Aorta (tissue), 5 donors: ENCODE measurements at places on chromosomes 2 and 18. TPM values are rescaled to one million over a fixed set of nuclear protein-coding genes. Genes with fewer than 3 reads are reported as not detected.
A peak's percentile ranks its signal among the peaks of the same experiment; 100 is the strongest.

- H3K36me3 ChIP-seq, result no peaks in the 10 kb centered on the region
- no peak overlapping the region for H3K4me3 ChIP-seq
- H3K27ac ChIP-seq, result no peak overlapping the region
- H3K27me3 ChIP-seq, result no peaks in the 10 kb centered on the region
These were observed 20.0 kb downstream of the KCNF1 start for GRCh38 chr2:10931710-10932255.

- H3K27ac ChIP-seq, result peak within 1 kb of the TSS; percentile 70
- H3K36me3 ChIP-seq, result no peaks in the 10 kb centered on the region
- H3K27me3 ChIP-seq, result no peaks in the 10 kb centered on the region
- H3K4me1 ChIP-seq, result no peaks in the 10 kb centered on the region
- peak within 1 kb of the TSS; percentile 81 for H3K4me3 ChIP-seq
These were observed at the start of gene MAP2 for GRCh38 chr2:209423562-209424198. Gene MAP2 (plus strand): TSS chr2:209424047. CDS start chr2:209653171, 229,124 bp downstream.

- no peaks in the 10 kb centered on the region for H3K36me3 ChIP-seq
- no peak overlapping the region for H3K27ac ChIP-seq
- no peaks in the 10 kb centered on the region for H3K4me1 ChIP-seq
- H3K27me3 ChIP-seq, result no peaks in the 10 kb centered on the region
- no peak for DNase-seq
- no peak overlapping the region for H3K4me3 ChIP-seq
These were observed 18.4 kb upstream of the PIK3C3 start for GRCh38 chr18:41936471-41937134.

- H3K27ac ChIP-seq, result peak overlapping the region; percentile 78
- peaks cover 6% of the 10 kb centered on the region for H3K4me1 ChIP-seq
- H3K36me3 ChIP-seq, result no peaks in the 10 kb centered on the region
- no peaks in the 10 kb centered on the region for H3K27me3 ChIP-seq
- H3K4me3 ChIP-seq, result no peak overlapping the region
These were observed 107.8 kb upstream of the ST3GAL5 start for GRCh38 chr2:85996591-85996990.

DNA sequence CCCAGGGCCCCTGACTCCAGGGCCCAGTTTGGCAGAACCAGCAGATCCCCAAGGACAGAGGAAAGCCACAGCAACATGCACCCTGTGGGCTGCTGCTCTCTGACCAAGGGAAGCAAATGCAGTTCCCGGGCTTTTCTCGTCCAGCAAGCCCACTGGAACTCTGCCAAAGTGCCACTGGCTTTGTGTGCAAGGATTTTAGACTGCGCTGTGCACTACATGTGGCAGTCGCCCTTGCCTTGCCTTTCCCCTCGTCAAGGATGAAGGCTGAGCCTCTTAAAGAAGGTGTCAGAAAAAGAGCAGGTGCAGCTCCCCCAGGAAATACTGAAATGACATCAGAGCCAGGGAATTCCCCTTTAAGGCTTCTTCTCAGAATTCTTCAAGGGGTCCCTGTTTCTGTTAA, 199.2 kb downstream of the TFCP2L1 start:
- no peaks in the 10 kb centered on the region for H3K36me3 ChIP-seq
- no peak for DNase-seq
- no peak overlapping the region for H3K4me3 ChIP-seq

The SPDYA gene
- 2.8 TPM for total RNA-seq

The HSBP1L1 gene
- 7.9 TPM for total RNA-seq
